Stimulated activated CD4-positive, alpha-beta T cell treated with anti-CD3 and anti-CD28 coated beads, Interleukin-4, amount 100 ng/mL, for 24 hours (primary cell): ENCODE measurements at places on chromosomes 6 and 20.

GRCh38 chr20:64100946-64101688, 6.2 kb downstream of the NPBWR2 start:
- no peak for DNase-seq

DNA sequence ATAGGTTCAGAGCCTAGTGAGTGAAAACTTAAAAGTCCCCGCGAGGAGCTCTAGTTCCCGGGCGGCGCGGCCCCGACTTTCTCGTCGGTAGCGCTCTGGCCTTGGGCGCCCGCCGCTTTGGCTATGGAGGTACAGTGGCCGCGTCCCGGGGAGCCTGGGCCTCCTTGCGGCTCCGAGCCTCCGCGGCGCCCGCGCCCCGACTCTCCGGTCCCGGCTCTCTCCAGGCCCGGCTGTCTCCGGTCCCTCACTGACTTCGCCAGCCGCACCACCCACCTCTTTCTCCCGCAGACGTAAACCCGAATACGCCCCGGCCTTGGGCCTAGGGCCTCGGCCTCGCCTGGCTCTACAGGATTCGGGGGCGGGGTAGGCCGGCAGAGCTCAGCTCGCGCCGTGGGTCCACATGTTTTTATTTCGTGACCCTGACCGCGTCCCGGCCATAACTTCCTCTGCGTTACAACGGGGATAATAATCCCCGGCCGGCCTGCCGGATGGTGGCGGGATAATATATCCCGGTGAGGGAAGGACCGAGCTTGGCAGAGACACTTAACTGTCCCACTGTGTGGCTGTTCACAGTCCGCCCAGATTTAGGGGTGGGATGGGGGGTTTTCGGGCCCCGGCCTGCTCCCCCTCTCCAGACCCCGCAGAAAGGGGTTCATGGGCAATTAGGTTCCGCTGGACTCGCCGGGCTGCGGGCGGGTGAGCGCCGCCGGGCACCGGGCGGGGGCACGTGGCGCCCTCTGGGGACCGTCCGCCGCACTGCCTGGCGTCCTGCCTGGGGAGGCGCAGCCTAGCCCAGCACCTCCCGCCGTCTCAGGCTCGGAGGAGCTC, 10.0 kb upstream of the TBX18 start:
- DNase-seq, result no peak

DNA sequence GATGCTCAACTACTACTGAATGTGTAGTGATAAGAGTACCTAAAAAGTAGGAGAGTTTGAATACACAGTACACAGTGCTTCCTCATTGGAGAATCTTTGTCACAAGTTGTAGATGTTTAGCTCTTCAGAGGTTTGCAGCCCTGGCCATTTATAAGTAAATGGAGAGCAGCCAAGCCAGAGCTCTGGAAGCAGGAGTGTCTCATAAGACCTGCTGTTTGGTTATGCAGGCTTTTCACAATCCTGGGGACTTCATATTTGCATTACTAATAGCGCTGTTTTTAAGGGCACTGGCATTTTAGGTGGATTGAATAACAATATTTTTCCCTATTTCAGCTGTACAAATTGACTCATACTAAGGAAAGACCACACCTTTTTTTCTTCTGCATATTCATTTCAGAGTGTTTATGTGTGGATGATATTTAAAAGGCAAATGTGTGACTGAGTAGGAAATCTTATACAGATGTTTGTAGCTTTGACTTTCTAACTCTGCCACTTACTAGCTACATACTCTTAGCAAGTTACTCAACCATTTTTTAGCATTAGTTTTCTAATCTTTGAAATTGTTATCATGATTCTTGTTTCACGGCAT, 730.5 kb upstream of the MAP3K7 start:
- DNase-seq, result no peak

DNA sequence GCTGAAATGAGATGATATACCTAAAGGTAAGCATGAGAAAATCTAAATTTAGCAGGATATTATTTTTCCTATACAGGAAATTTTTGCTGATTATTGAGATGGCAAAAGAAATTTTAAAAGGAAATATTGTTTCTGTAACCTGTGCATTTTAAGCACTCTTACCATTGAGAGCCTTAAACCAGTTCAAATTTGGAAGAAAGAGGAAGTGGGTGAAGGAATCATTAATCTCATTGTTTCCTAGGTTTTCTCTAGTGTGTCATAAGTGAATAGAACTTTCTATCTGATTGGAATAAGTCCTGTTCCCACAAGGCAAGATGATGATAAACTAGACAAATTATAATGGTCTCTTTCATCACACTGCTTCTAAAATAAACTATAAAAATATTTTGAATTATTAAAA, 22.4 kb upstream of the FKBP1C start:
- DNase-seq, result no peak

- peak; percentile 63 for DNase-seq
These were observed 1.0 kb downstream of the LOC128125822 start for GRCh38 chr6:63573076-63573898.

DNA sequence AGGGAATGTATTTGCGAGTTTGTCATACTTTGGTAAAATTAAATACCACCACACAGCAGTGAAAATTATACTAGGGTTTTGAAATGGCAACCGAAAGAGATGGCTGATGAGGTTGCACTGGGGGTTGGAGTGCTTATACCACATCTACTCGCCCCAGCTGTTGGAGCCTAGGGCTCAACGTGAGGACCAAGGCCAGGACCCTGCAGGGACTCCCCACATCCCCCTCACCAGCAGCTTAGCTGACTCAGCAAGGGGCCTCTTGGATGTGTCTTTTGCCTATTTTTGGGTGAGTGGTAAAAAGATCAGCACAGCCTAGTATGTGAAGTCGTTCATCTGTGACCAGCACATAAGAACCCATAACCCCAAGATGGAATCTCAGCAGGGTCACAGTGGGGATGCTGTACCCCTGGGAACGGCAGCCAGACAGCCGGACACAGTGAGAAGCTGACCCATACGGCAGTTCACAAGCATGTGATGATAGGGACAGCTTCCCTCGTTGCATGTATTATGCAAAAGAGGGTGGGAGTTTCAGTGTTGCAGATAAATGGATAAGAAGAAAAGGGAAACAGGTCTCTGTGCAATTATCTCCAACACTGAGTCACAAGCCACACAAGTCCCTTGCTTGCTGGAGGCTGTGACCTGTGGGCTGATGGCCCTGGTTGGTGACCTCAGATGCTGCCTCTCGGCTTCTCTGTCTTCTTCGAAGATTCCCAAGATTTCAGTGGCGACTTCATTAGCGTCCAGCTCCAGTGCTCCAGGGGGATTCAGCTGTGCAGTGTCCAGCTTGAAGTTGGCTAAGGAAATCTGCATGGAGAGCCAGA, 20.9 kb upstream of the SPO11 start:
- no peak for DNase-seq

- DNase-seq, result no peak
These were observed 166.4 kb upstream of the PRND start for GRCh38 chr20:4555188-4555890.
